ENCODE measurements at places on chromosomes 16 and 17.
A peak's percentile ranks its signal among the peaks of the same experiment; 100 is the strongest.

- no peak for DNase-seq
These were observed 128.7 kb downstream of the TANGO6 start for GRCh38 chr16:68972013-68972412.

DNA sequence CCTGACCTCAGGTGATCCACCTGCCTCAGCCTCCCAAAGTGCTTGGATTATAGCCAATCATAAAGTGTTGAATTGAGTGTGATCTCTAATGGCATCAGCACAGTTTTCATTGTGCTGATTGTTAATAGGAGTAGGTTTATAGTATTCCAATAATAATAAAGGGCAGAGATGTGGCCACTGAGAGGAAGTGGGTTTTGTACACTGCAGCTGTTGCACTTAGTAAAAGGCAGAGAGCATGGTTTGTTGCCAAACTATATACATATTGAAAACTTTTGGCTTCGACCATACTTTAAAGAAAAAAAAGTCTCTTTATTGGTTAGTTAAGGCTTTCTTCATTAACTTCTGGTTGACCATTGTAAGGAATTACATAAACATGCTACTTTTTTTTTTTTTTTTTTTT lies 185.9 kb downstream of the CDK5R1 start:
- DNase-seq: no peak

DNA sequence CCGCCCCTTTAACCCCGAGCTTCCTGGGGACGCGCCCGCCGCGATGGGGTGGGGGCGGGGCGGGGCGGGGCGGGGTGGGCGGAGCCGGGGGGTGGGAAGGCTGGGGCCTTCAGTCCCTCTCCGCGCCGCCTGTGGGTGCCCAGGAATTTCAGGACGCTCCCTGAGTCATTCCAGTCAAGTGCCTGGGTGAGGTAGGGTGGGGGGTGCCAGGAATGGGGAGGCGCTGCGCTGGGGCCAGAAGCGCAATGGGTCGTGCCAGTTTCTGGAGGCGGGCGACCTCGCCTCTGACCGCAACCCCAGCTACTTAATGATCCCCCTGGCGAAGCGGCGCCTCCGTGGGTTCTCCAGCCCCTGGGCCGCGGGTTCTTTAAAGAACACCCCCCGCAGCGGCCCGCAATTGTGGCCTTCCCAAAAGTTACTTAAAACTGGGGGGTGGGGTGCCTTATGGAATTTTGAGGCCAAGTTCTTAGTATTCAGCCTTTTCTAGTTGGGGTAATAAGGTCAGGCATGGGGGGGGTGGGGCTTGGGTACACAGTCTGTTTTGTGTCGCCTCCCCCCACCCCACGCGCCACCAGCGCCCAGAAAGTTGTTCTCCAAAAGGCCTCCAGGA lies 826 bp upstream of the GSE1 start:
- peak; percentile 74 for DNase-seq

GRCh38 chr17:64115043-64115698 lies 14.8 kb downstream of the ERN1 start:
- DNase-seq: no peak

DNA sequence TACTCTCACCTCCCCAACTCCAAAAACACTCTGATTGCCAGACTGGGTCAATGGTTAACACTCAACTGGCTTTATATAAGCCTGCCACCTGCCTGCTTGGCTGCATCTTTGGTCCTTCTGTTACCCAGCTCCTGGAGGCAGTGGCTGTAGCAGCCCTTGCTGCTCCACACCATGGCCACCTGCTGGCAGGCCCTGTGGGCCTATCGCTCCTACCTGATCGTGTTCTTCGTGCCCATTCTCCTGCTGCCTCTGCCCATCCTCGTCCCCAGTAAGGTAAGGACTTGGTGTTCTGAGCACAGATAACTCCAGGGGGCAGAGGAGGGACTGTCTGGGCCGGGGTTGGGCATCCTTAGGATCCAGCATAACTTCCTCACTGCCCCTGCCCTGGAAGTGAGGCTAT lies at the start of gene SLC13A2:
Gene SLC13A2 (plus strand): TSS at position 103 of the 400 bp plus-strand sequence. CDS start 69 bp downstream, at position 172.
- DNase-seq: no peak

DNA sequence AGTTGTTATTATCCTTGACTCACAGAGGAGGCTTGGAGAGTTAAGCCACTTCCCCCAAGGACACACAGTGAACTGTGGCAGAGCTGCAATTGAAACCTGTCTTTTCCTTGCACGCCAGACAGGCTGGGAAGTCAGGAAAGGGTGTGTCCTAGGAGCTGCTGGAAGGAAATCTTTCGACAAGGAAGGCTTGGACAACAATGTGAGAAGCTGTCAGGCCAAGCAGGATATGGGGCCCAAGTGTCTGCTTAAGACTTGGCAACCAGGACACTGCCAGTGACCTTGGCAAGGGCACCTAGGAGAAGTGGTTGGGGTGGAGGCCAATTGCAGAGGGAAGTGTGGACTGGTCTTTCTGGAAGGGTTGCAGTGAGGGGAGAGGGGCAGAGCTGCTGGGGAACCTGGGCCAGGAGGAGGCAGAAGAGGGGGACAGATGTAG lies 2.1 kb upstream of the CAMKK1 start:
- no peak for DNase-seq

- DNase-seq: no peak
These were observed 34.0 kb downstream of the OR1D5 start for GRCh38 chr17:3029213-3029913.

DNA sequence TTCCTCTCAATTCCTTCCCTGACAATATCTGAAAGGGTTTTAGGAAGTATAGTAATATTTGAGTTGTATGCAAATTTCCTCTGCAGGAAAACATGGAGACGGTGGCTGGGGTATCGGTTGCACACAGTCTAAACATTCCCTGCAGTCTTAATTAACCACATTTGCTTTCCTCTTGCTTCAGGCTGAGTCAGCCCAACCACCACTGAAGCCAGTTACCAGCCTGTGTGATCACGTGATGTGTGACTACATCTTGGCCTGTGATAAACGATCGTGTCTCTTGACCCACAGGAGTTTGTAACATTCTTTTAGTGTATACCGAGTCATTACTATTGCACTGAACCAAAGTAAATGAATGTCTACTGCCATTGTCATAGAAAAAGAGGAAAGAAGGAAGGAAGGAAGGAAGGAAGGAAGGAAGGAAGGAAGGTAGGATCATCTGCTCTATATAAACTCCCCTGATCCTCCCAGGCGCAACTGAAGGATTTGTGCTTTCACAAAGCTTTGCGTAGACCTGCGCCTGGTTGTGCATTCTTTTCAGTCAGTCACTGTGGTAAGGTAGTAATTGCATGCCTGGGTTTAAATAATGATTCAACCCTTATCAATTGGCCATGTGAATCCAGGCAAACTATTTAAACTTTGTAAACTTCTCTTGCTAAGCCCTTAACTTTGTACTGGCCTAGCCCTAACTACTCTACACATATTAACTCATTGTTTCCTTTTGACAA lies 280.6 kb upstream of the SALL1 start:
- peak; percentile 97 for DNase-seq

- DNase-seq: no peak
These were observed 20.8 kb downstream of the ATP6V0D1 start for GRCh38 chr16:67460168-67460567.

DNA sequence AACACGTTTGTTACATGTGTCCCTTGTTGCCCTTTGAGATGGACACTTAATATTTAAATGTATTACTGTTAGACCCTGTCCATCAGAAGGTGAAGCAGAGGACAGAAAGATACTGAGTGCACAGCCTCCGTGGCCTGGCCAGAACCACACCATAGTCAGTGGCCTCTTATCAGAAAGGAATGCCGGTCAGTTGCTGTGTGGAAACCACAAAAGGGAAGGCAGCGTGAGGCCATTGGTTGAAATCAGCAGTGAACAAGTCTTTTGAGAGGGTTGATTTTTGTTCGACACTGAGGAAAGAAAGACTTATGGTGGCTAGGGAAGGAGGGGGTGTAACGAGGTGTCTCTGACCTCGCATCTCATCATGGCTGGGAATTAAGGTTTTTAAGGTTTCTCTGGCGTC lies 85.4 kb upstream of the CLEC18A start:
- DNase-seq: no peak

Measured in GM04503 (cell line).